ENCODE measurements at places on chromosomes 6 and 20.

GRCh38 chr6:1796706-1797529, 187.2 kb downstream of the FOXC1 start:
- DNase-seq, result no peak

- no peak for DNase-seq
Observed at GRCh38 chr6:148274809-148275208, 67.8 kb upstream of the SASH1 start.

- no peak for DNase-seq
Observed at GRCh38 chr6:147695819-147696218, 187.3 kb downstream of the SAMD5 start.

DNA sequence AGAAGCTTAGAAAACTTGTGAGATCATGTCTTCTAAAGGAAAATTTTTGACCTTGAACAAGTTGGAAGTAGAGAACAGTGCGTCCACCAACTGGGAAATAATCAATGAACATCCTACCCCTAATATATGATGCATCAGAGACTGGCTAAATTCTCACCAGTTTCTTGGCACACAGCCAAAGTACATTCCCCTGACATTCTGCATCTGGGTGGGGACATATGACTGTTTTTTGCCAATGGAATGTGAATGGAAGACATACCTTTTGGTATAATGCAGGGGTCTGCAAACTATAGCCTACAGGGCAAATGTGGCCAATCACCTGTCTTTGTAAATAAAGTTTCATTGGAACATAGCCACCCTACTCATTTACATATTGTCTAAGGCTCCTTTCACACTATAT, 84.7 kb downstream of the HAO1 start:
- no peak for DNase-seq

GRCh38 chr6:121305957-121306607, 28.2 kb downstream of the TBC1D32 start:
- DNase-seq, result no peak

DNA sequence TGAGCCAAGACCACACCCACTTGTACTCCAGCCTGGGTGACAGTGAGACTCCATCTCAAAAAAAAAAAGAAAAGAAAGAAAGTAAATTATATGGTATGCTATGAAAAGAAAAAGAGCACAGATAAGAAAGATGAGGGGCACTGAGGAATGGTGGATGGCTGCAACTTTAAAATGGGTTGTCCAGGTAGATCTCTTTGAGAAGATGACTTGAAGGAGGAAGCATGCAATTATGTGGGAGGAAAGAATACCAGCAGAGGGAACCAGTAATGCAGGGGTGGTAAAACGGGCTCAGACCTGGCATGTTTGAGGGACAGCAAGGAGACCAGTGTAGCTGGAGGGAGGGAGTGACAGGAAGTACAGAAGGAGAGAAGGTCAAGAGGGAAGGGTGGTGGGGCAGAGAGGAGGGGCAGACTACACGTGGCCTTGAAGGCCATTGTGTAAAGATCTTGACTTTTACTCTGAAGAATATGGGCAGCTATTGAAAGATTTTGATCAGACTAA, 22.3 kb downstream of the LINC00237 start:
- no peak for DNase-seq
